NCI-H774 (cell line): ENCODE measurements at places on chromosomes 1 and 21.

- no peak for DNase-seq
Measured at GRCh38 chr1:178682429-178682828, 42.6 kb upstream of the RALGPS2 start.

DNA sequence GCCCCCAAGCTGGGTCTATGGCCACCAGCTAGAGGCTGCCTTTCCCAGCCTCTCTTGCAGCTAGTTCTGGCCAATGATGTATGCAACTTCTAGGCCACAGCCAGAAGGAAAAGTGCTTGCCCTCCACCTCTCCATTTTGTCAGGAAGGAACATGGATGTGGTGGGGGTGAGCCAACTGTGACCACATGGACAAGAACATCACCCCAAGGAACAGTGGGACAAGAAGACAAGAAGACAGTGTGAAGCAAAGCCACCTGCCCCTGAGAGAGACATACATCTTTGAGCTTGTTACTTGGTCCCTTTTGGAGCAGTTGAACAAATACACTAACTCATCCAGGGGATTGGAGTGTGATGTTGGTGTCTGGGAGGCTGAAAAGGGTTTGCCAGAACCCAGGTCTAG lies 105.8 kb upstream of the EDN2 start:
- no peak for DNase-seq

- DNase-seq: no peak
Measured at GRCh38 chr1:88946861-88947260, 45.6 kb downstream of the KYAT3 start.

GRCh38 chr1:94872771-94873495 lies 52.8 kb downstream of the SLC44A3 start:
- no peak for DNase-seq

- no peak for DNase-seq
Measured at GRCh38 chr1:45982359-45982758, 150.1 kb downstream of the PIK3R3 start.

DNA sequence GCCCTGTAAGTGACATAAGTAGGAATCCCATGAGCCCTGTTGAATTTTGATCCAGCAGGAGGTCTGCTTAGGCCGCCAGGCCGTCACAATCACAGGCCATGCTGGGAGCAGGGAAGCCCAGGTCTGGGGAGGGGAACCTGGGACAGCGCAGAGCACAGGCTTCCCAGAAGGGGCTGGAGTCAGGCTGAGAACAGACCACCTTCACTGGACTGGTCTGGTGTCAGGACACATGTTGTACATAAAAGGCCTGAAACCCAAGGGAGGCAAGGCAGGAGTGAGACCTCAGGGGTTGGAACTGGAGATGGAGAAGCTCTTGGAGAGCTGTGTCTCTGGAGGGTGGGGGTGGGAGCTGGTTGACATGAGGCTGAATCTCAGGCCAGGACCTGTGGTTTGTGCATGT lies 63.3 kb upstream of the ARTN start:
- DNase-seq: no peak

GRCh38 chr1:60345621-60346020 lies 272.1 kb upstream of the C1orf87 start:
- DNase-seq: no peak

DNA sequence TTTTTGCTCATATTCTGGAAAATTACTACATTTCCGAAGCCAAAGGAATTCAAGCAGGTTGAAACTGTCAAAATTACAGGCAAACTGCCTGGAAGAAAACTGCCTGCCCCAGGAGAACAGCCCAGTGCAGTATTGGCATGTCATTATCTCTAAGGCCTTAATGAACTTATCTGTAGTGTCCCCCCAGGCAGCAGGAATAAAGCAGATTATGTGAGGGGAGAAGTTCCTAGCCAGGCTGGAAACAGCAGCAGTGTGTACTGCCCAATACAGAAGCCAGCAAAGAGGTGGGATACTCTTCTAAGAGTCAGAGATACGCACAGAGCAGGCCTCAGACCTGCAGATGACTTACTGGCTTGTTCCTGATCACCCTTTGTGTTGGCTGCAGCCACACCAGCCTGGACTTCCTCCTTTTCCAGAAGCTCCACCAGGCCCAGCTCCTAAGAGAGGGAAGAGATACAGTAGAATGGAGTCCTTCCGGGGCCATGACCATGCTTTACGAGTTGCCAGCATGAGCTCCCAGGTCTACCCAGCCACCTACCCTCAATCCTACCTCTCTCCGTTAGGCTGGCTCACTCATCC lies 11.7 kb downstream of the IQGAP3 start:
- DNase-seq: no peak

- no peak for DNase-seq
Measured at GRCh38 chr1:58487002-58487401, 59.5 kb downstream of the OMA1 start.
